ENCODE measurements at places on chromosomes 16 and 17.

GRCh38 chr17:11144358-11145233, 96.4 kb upstream of the SHISA6 start:
- no peak for DNase-seq

DNA sequence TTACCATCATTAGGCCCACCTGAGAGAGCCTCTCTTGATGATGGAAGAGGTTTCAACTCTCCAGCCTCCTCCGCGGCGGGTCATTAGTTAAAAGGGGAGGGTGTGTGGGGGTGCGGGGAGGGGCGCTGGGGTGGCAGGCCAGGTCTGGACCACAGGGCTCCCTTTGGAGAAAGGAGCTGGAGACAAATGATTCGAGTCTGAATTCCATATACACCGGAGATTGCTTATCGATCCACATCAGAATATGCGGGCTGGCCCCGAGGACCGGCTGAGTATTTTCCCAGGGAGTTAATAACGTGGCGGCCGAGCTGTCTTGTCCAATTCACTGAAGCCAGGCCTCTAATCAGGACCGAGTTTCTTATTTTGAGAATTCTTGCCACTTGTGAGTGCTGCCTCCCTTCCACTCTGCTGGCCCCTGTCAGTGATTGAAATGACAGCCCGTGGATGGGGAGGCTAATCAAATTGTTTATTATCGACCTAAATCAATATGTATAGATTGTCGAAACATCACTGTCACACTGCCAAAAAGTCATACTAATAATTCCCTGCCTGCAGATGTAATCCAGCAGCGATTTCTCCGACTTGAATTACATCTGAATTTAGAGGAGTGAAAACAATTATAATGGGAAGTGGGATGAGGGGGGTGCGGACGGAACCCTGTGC, 202.7 kb downstream of the SALL1 start:
- DNase-seq = no peak

DNA sequence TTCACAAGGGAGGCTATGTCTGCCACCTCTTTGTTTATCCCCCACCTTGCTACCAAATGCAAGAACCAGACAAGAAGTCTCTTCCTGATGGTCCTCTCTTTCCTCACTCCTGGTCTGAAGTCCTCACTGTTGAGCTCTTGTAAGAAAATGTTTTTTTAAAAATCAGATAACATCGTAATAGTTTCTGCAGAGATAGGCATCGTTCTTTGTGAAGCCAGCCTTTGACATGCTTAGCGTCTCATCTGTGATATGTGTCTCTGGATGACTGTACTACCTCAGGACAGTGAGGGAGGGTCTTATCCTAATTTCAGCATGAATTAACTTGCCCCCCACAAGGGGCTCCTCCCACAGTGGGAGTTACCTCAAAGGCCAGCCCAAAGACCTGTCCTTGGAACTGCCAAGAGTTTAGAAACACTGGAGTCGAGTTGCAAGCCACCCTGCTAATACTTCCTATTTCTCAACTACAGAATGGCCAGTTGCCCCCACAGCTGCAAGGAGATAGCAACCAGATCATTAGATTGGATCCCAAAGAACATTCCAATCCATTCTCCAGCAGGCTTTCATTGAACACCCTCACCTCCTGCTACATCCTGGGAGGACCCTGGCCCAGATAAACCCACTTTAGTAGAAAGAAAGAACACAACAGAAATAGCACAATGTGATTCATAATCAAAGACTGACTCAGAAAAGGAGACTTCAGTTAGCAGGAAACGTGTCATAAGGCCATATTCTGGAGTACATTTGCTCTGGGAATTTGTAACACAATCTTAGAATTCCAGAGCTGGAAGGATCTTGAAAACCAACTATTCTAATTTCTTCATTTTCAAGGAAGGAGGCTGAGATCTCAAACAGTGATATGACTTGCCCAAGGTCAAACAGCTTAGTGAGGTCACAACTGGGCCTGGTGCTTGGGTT, 151.0 kb downstream of the IRX3 start:
- DNase-seq = no peak

DNA sequence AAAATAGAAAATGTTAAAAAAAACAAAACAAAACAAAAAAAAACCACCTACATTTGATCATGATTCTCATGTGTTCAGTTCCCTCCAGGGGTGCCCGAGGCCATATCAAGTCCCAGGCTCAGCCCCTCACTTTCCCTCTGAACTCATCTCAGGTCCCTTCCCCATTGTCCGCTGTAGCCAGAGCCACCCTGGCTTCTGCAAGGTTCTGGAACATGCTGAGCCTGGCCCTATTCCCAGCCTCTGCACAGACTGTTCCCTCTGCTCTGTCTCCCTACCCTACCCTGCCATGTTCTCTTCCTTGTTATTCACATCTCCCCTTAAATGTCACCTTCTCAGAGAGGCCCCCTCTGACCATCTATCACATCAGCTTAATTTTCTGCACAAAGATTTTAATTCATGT, 46.9 kb downstream of the TK2 start:
- DNase-seq = no peak

DNA sequence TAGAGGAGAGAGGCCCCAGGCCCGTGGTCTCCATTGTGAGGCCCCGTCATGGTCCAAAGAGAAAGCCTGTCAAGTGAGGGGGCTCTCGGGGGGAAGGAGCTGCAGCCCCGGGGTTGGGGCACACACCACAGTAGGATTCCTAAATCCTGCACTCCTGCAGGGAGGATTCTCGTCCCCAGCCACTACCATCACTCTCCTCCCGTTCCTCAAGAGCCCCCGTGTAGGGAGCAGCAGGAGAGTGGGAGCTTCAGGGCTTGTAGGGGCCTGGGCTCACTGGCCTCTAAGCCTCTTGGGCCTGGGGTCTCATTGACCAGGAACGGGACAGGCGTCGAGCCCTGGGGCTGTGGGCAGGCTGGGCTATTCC, 821 bp downstream of the C16orf86 start:
- no peak for DNase-seq

- DNase-seq = peak; percentile 52
Observed at GRCh38 chr17:58301504-58302150, 20.9 kb upstream of the MPO start.

DNA sequence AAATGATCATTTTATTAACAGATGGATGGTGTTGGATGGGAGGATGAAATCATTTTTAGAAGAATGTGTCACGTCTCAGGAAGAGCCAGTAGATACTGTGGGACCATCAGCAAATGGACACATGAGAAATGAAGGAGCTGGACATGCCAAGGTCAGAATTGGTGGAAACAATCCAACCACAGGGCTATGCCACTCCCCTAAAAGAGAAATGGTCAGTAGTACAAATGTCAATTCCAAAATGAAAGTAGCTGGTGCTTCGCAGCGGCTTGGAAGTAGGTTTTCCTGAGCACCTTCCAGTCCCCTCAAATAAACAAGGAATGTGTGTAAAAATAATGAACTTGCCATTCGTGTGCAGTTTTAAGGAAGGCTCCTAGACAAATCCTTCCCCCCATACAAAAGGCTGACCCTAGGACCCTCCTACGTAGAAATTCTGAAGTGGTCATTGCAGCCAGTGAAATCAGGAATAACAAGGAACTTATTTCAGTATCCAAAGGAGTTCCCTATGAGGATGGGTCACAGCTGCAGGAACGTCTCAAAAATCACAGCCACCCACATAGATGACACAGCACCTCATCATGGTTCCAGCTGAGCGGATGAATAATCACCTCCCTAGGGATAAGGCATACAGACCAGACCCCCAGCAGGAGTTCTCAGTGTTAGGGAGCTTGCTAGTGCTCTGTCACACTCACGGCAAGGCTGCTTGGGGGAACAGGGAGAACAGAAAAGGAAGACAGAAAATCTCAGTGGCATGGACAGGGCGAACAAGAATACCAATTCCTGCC, 239.2 kb downstream of the HS3ST3A1 start:
- DNase-seq = no peak

DNA sequence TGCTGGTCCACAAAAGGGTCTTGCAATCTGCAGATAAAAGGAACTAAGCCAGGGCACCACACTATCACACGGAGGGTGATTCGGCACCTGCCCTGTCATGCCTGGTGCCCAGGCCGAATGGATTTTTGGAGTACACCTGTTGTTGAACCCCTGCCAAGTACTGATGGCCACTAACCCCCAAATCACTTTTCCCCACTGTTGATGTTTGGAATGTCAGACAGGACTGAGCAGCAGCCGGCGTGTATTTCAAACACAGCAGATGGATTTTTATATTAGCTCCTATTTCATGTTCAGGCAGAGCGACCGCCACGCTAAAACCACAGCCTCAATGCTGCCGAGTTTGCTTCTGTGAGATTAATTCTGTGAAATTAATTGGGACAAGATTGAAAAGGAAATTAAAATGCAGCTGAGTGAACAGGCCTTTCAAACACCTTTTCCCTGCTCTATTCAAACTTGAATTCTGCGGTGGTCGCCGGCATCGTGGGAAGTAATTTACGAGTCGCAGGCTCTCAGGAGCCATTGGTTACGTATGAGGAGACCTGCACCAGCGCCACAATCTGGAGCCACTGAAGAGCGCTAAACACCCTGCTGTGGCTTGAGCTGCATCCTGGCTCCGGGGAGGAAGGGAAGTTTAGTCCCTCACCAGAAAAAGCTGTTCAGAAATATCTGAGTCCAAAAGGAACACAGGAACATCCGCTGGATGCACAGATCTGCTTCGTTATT, 48.5 kb downstream of the SNX11 start:
- DNase-seq = no peak

GRCh38 chr17:17514361-17514992, 18.3 kb upstream of the RASD1 start:
- no peak for DNase-seq

GRCh38 chr17:38464723-38465390, 36.6 kb downstream of the ARHGAP23 start:
- no peak for DNase-seq

- DNase-seq = no peak
Observed at GRCh38 chr17:6660805-6661463, 9.4 kb downstream of the C17orf100 start.

DNA sequence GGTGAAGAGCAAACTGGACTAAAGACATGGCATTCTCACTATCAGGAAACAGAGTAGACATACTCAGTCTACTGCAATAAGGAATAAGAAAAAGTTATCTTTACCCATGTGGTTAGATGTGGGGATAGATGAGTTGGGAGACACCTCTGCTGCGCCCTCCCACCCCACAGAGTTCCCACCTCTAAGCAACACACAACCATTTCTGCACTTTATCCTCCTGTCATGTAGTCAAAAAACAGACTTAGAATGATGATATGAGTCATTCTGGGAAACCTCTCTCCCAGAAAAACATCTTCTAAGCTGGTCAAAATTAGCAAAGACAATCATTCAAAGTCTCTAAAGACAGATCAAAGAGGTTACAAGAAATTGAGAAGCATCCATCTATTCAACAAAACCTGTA, 94.9 kb downstream of the CACNG1 start:
- no peak for DNase-seq

GRCh38 chr16:11893571-11893970, 22.2 kb downstream of the GSPT1 start:
- DNase-seq = no peak
